H9 (cell line): ENCODE measurements at places on chromosomes 5 and 9.

GRCh38 chr5:179171251-179171815 lies 111.2 kb downstream of the ZNF354C start:
- no peak for DNase-seq

DNA sequence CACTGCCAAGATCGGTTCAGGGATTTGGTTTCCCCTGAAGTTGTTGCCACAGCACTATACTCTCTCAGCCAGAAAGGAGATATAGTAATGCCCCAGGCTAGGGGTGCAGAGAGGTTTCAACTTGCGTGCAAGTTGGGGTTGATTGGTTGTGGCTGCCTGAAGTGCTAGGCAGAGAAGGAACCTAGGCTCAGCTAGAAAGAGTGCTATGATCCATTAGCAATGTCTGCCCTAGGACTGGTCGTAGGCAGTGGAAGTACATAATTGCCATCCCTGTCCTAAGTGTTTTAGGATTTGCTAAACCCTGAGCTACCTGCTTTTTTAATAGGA lies 136.6 kb upstream of the SMIM23 start:
- no peak for DNase-seq

GRCh38 chr5:175567954-175568353 lies 89.6 kb downstream of the SFXN1 start:
- DNase-seq, result no peak

GRCh38 chr9:114829574-114830440 lies 24.0 kb upstream of the TNFSF15 start:
- no peak for DNase-seq

DNA sequence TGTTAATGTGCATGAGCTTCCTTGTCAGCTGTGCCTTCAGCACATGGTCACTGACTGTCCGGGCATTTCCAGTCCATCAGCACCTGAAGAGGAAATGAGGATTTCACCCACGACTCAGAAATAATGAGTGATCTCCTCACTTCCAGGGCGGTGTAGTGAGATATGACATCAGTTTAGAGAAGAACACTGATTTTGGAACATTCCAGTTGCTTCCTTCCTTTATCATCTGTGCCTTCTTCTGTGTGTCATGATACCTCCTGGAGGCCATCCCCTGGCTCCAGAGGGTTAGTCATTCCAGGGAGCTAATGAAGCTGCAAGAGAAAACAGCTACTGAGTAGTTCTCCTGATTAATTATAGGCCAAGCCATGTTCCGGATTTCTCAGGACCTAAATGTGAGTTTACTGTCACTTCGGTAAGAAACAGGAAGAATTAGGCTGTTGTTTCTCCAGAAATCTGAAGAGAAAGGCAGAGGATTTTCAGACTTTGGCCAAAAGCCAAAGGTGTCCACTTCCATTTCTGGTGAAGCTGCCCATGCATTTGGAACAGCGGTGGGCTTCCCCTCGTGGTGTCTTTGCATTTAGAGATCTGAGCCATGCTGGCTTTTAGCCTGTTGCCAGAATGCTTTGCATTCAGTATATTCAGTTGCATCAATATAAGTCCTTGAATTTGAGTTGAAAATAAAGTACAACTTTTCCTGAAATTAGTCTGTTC lies 161.3 kb upstream of the OTULINL start:
- no peak for DNase-seq

DNA sequence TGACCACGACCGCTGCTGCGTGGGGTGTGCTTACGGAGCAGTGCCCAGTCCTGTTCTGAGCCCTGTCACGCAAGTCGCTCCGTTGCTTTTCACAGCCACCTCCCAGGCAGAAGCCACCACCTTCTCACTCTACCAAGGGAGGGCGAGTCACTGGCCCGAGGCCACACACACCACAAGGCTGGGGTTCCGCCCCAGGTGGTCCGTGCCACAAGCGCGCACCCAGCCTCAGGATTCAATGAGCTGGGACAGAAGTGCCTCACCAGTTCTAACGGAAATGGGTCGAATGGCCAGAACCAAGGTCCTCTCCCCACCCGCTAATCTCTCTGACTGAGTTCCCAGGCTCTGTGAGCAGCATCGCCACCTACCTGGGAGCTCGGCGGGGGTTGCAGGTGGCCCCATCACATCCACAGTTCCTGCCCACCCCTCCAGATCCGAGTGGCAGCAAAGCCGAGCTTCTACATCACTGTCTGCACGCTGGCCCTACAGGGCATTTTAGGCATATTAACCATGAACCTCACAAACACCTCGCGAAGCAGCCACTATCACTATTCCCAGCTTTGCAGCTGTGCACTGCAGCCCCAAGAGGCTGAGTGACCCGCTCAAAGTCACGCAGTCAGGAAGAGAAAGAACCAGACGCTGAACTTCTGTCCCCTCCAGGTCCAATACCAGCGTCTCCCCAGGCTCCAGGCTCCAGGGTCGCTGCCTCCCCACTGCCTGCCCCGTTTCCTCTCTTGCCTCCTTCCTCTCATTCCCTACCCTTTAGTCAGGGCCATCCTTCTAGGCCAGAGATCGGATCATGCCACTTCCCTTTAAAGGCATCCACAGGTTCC lies 92.1 kb upstream of the PHYKPL start:
- no peak for DNase-seq

- no peak for DNase-seq
These were observed 299.0 kb downstream of the PRELID2 start for GRCh38 chr5:145536133-145536532.

DNA sequence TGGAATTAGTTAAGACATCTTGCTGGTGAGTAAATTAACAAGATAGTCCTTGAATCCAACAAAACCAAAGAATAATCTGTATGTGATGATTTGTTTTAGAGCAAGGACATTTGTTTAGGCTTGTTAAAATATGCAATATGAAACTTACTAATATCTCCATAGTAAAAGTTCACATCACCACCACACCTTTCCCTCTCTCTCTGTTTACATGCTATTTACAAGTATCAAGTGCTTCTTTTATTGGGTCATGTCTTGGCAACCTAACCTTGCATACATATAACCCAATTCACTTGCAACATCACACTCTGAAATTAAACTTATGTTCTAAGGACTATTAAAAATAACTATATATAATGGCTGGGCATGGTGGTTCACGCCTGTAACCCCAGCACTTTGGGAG lies 161.3 kb downstream of the CCDC192 start:
- DNase-seq, result no peak

- no peak for DNase-seq
These were observed 5.2 kb downstream of the DBH start for GRCh38 chr9:133641396-133641655.

DNA sequence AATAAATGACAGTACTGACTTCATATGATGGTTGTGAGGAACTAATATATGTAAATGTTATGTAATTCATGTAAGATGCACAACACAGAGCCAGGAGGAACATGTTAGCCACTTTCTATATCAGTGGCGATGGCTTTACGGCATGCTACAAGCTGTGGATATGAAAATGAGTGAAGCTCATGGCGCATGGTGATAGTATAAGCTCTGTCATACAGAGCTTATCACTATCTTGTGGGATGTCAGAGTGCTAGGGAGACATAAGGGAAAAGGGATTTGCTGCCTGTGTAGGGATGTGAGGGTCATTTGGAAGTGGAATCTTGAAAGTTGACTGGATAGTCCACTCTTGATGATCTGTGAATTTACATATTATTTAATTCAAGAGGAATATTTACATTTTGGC lies 13.6 kb downstream of the CPEB4 start:
- DNase-seq, result no peak

DNA sequence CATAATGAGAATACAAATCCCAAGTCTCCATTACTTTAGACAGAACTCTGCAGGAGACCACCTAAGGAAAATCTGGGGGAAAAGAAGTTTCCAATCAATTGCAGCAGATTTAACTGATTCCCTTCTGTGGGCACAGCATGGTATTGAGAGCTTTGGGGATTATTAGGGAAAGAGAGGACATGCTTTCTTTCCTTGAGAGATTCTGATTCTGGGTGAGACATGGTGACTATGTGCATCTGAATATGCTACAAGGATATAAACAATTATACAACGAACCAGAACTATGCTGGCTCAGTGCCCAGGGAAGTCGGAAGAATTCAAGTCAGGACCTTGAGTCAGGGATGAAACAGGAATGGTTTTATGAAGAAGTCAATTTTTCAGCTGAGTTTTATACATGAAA lies 183.7 kb downstream of the PDE4D start:
- no peak for DNase-seq

DNA sequence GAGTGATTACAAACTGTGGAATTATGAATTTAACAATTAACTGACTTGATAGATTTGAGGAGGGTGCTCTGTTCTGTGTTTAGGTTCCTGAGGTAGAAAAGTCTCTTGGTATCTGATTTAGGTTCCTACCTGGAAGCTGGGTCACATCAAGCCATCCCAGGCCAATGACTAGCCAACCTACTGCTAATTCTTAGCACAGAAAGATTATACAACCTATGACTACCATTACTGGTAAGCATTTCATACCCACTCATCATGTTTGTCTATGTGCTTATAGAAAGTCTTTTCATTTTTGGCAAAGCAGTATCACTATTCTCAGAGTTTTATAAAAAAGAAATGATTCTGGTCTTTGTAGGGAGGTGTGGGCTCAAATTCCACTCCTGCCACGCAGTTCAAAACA lies 49.7 kb downstream of the GNAQ start:
- no peak for DNase-seq

DNA sequence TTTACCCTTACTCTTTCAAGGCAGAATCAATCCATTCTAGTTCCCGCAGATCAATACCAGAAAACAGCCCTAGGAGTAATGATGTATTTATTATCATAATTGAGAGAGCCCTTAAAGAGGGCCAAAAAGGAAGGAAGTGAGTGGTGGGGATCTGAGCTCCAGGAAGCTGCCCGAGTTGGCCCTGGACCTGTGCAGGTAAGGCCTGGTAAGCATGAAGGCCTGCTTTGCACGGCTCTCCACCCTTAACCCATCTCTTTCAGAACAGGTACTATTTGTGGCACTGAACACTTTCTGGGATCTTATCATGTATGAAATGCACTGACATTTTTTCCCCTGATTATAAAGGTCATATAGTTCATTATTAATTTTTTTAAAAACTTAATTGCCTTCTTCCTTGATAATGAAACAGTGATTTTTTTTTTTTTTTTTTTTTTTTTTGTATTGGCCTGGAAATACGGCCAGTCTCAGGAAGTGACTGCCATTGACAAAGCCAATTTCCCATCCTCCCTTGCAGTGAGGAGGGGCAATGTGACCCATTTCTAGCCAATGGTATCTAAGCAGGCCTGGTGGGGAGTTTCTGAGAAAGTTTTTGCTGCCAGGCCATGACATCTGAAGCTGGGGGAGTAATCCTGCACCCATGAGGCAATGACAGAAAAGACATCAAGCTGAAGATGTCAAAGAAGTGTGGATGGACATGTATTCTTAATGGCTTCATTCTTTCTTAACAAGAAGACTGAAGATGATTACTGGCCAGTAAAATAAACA lies 6.3 kb upstream of the MVB12B start:
- DNase-seq, result no peak

- no peak for DNase-seq
These were observed 8.1 kb downstream of the CATSPER3 start for GRCh38 chr5:134975843-134976242.

DNA sequence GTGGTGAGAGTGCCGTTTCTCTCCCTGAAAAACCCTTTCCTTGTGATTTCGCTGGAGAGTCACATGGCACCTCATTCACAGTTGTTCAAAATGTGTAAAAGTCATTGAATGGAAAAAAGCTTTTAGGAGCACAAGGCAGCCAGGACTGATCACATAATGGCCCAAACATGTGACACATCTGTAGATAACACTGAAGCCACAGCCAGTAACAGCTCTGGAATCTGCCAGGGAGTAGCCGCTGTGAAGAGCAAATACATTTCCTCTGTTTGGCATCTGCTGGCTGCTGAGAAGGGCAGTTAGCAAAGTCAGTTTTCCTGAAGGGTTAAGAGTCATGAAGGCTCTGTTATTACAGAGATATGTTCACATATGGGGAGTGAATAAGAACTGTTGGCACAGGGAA lies 271.8 kb downstream of the NNT start:
- DNase-seq, result no peak

DNA sequence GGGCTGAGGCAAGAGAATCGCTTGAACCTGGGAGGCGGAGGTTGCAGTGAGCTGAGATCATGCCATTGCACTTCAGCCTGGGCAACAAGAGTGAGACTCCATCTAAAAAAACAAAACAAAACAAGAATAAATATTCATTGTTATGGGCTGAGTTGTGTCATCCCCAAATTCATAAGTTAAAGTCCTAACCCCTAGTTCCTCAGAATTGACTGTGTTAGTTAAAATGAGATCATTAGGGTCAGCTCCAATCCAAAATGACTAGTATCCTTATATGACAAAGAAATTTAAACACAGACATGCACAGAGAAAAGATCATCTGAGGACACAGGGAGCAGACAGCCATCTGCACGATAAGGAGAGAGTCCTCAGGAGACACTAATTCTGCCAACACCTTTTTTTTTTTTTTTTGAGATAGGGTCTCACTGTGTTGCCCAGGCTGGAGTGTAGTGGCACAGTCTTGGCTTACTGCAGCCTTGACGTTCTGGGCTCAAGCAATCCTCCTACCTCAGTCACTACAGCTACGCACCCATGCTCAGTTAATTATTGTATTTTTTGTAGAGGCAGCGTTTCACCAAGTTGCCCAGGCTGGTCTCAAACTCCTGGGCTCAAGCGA lies 32.1 kb upstream of the GCNT1 start:
- no peak for DNase-seq

- peak; percentile 63 for DNase-seq
These were observed 14.3 kb upstream of the MARCHF6 start for GRCh38 chr5:10339058-10339811.

DNA sequence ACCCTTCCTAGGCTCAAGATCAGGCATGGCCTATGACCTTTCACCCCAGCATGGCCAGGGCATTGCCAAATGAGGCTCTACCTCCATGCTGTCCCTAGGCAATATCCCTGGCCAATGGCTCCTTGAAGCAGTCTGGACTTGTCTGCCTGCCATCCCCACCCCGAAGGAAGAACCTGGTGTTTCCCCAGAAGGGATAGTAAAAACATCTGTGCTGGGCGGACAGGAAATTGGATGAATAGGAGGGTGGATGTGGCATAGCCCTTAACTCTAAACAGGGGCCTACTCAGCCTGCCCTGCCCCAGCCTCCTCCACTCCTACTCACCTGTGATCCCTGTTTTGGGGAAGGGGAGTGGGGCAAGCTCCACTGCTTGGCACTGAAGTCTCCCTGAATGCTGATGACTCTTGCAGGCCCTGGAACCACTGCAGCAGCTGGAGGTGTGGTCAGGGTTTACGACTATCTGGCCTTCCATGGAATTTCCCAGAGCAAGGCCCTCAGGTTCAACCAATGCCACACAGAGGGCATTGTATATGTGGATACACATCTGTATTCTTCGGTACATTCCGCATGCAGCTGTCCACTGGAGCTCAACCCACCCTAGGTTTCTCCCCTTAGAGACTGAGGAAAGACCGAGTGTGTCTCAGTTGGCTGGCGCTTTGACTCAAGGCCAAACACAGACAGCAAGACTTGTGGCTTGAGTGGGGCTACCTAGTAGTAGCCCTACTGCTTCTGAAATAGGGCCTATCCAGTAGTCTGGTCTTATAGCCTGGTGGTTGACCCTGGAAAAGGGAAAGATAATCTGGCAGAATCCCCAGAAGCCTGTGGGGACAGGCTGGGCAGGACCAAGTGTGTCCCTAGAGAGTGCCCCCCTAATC lies 6.4 kb upstream of the P4HA2 start:
- peak; percentile 5 for DNase-seq
